ENCODE measurements at places on chromosomes 2 and 18. TPM values are rescaled to one million over a fixed set of nuclear protein-coding genes. Genes with fewer than 3 reads are reported as not detected.

DNA sequence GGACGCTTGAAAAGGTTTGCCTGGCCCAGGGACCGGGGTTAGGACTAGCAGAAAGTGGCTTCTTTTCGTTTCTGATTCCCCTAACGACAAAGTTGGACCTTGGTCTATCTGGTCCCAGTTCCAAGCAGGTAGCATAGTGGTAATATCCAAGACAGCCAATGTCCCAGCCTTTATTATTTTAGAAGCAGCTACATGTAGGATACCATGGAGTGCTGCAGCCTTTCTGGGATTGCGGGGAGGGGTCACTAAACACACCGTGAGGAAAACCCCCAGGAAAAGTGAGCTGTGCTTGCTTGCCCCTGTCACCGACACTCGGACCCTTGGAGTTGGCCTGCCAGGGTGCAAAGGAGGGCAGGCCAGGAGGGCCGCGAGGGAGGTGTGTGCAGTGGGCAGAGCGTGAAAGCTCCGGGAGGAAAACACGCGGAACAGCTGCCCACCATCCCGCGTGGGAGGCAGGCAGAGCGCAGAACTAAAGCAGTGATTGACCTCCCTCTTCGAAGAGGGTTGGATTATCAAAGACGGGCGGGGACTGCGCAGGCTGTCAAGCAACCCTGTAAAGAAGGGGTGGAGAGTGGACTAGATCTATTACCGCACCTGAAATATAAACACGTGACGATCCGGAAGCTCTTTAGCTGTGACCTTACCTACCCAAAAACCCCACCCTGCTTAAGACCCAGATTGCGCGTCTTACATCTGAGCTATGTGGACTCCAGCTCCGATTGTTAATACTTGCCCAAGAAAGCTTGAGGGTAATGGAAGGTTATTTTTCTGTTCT, 624 bp upstream of the MAP4K3 start:
- DNase-seq, result no peak
- H3K27ac ChIP-seq, result peak overlapping the region; percentile 98
- peak overlapping the region; percentile 80 for H3K4me3 ChIP-seq
- no peaks in the 10 kb centered on the region for H3K4me1 ChIP-seq

DNA sequence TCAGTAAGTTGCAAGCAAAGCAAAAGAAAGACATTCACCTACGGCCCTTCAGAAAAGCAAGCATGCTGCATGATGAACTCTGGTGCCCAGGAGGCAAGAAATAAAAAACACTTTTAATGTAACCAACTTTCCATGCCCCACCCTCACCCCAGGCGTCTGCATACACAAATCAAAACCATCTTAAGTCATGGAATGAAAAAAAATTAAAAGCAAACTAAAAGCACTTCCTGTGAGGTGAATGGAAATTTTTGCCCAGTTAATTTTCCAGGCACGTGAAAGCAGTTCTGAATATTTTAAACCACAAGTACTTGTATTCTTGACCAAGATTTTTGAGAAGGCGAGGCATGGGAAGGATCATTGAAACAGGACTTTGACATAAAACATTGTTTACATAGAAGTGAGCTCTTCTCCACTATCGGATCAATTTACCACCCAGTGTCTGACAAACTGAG, 2.5 kb upstream of the ICOS start:
- no peak for DNase-seq
- H3K4me1 ChIP-seq, result no peaks in the 10 kb centered on the region
- no peaks in the 10 kb centered on the region for H3K36me3 ChIP-seq
- no peak overlapping the region for H3K4me3 ChIP-seq
- H3K27ac ChIP-seq, result no peak overlapping the region

The PDCD1 gene
- total RNA-seq, result 1.0 TPM

The ITPRIPL1 gene
- 1.5 TPM for total RNA-seq

GRCh38 chr2:236608188-236608525, 38.5 kb downstream of the ACKR3 start:
- no peaks in the 10 kb centered on the region for H3K27me3 ChIP-seq
- no peaks in the 10 kb centered on the region for H3K4me1 ChIP-seq
- no peak overlapping the region for H3K4me3 ChIP-seq
- H3K27ac ChIP-seq, result no peak overlapping the region

DNA sequence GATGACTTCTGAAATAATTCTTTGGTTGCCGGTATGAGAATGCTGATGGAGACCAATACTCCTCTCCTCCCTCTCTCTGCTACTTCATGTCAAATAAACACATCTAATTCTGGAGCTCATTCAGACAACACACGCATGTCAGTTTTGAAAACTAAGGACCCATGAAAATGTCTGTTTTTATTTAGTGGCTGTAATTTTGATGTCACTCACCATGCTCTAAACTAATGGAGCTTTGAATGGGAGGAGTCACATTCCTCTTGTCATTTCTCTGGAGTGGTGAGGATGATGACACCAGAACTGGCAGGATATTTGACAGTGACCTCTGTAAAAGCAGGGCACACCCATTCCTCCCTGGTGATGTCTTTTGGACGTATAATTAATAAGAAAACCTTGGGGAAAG, 163.0 kb downstream of the PHLPP1 start:
- no peak overlapping the region for H3K27ac ChIP-seq
- H3K36me3 ChIP-seq, result no peaks in the 10 kb centered on the region
- peaks cover 31% of the 10 kb centered on the region for H3K4me1 ChIP-seq

DNA sequence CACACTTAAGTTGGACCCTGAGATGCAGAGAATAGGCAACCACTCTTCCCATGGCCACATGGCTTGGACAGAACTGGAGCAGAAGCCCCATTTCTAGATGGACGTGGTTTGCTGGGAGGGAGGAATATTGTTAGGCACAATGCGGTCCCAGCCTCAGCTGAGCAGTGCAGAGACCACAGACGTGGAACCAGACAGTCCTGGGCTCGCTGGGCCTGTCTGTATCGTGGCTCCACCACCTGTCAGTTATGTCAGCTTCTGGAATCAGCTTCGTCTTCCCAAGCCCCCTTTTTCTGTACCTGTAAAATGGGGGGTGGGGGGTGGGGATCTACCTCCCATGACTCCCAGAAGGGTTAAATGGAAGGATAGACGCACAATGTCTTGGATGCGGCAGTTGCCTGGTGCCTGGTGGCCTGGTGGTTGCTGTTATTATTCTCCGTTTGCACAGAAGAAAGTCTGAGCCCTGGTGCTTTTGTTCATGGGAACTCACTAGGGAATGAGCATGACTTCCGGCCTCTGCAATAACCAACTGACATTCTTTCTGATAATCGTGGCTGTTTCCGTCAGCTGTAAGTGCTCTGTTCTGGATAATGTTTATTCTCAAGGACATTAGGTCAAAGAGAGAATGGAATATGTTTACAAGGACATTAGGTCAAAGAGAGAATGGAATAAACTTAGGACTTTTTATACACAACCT, 31.4 kb downstream of the COLEC11 start:
- H3K4me3 ChIP-seq, result no peak overlapping the region
- H3K36me3 ChIP-seq, result no peaks in the 10 kb centered on the region
- no peak for DNase-seq
- no peaks in the 10 kb centered on the region for H3K27me3 ChIP-seq
- H3K4me1 ChIP-seq, result no peaks in the 10 kb centered on the region
- H3K27ac ChIP-seq, result peak overlapping the region; percentile 53

The NT5C1B gene
- total RNA-seq, result not detected

- no peaks in the 10 kb centered on the region for H3K27me3 ChIP-seq
- H3K4me3 ChIP-seq, result no peak overlapping the region
- no peaks in the 10 kb centered on the region for H3K4me1 ChIP-seq
- H3K27ac ChIP-seq, result no peak overlapping the region
These were observed 191.6 kb downstream of the AGPS start for GRCh38 chr2:177584030-177584692.

GRCh38 chr2:182565911-182566567, 139.2 kb upstream of the PDE1A start:
- H3K36me3 ChIP-seq, result no peaks in the 10 kb centered on the region
- no peaks in the 10 kb centered on the region for H3K4me1 ChIP-seq
- no peak for DNase-seq
- no peak overlapping the region for H3K27ac ChIP-seq
- H3K27me3 ChIP-seq, result no peaks in the 10 kb centered on the region

The PXDN gene
- total RNA-seq, result 25.4 TPM

DNA sequence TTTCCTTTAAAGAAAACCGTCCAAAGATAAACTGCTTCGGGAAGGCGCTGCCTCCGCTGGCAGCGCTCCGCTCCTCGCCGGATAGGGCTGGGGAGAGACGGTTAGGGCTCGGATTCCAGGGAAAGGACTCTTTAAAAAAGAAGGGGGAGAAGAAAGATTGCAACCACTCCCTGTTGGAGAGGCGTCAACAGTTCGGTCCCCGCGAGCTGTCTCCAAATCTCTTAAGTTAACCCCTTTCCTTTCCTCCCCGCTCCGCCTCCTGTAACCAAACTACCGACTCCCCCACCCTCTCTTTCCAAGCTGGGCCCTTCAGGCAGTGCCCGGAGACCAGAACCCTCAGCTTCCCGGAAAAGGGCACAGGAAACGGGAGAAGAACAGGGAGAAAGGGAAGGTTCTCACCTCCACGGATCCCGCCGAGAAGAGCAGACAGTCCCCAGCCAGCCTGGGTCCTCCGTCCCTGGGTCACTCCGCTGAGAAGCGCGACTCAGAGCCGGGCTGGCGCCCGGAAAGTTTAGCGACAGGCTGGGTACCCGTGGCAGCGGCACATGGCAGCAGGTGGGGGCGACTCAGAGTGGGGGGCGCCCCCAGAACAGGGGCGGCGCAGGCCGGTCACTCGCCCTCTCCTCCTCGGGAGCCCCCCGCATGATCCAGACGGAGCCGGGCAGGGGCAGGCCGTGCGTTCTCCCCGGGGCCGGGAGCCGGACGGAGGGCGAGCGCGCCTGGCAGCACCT, 675 bp downstream of the FZD5 start:
- H3K27ac ChIP-seq, result peak overlapping the region; percentile 88
- H3K4me1 ChIP-seq, result no peaks in the 10 kb centered on the region
- H3K36me3 ChIP-seq, result peaks cover 8% of the 10 kb centered on the region
- H3K27me3 ChIP-seq, result no peaks in the 10 kb centered on the region
- H3K4me3 ChIP-seq, result peak overlapping the region; percentile 71

DNA sequence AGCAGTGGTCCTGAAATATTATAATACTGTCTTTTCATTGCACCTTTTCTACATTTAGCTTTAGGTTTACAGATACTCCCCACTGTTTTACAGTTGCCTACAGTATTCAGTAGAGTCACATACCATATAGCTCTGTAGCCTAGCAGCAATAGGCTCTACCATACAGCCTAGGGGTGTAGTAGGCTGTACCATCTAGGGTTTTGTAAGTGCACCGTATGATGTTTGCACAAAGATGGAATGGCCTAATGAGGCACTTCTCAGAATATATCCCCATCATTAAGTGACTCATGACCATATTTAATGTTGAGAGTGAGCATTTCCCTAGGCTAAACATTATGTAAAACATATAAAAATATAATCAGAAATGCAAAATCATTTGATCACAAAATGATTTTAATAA, 511.3 kb upstream of the RAB12 start:
- no peaks in the 10 kb centered on the region for H3K27me3 ChIP-seq
- no peak overlapping the region for H3K27ac ChIP-seq
- H3K4me1 ChIP-seq, result no peaks in the 10 kb centered on the region
- no peak for DNase-seq
- no peak overlapping the region for H3K4me3 ChIP-seq
- H3K36me3 ChIP-seq, result no peaks in the 10 kb centered on the region

GRCh38 chr2:12106440-12107080, 360.1 kb downstream of the LPIN1 start:
- no peaks in the 10 kb centered on the region for H3K27me3 ChIP-seq
- H3K4me3 ChIP-seq, result no peak overlapping the region
- H3K36me3 ChIP-seq, result no peaks in the 10 kb centered on the region
- DNase-seq, result no peak

The LYG2 gene
- total RNA-seq, result not detected
